ENCODE measurements at places on chromosomes 2 and 18.

DNA sequence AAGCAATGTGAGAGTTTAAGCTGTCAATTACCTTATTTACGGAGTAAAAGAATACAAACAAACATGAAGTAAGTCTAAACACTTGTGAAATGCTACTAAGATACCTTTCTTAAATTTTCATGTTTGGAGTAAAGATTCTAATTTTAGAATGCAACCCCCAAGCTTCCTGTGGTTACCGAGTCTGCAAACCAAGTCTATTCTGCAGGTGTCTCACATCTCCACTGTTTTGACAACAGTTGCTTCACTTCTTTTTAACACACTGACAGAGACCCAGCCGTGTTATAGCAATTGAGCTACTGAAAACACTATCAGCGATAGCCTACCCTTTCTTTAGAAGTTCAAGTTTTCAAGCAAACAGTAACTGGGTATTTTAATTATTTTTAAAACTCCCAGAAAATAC is 608.3 kb downstream of the ERBB4 start:
- no peak for DNase-seq

DNA sequence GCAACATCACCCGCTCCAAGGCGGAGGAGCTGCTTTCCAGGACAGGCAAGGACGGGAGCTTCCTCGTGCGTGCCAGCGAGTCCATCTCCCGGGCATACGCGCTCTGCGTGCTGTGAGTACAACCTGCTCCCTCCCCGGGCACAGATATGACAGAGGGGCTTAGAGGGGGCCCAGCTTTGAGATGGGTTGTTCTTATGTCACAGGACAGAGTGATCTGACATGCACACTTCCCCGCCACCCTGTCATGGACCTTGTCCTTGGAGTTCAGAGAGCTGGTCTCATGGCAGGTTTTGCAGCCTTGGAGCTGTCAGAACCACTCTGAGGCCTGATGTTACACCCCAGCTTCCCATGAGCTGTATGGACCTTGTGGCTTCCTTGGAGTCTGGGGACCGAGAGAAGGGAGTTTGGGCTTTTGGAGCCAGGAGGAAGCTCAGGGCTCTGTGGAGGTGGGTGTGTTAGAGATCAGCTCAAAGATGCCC is 398 bp downstream of the INPP5D start:
- DNase-seq: no peak

- no peak for DNase-seq
Observed at GRCh38 chr2:80199504-80199903, 105.0 kb downstream of the LRRTM1 start.

DNA sequence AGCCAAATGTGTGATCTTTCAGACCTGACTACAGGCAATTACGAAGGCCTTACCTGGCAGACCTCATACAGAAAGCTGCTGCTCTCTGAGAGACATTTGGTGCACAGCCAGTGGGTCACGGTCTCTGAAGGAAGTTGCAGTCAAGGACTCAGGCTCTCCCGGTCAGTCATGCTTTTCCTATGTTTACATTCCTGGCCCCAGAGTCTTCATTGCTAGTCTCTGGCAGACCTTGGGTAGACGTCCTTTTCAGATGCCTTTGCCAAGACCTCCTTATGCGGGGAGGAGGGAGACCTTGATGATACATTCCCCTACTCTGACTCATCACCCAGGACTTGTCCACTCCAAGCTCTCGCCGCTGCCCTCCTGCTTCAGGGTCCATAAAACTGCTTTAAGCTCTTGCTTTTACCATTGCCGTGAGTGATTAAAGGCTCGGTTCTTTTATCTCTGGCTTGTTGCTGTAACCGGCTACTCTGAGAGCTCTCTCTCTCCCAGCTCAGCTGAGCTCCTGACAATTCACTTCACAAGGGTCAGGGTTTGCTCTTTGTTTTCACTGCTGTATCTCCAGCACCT is 62.0 kb upstream of the SLC35F5 start:
- DNase-seq: no peak

- DNase-seq: no peak
Observed at GRCh38 chr2:158255257-158255656, 153.6 kb downstream of the UPP2 start.
